T follicular helper cell (primary cell): ENCODE measurements at places on chromosomes 7 and 10.

DNA sequence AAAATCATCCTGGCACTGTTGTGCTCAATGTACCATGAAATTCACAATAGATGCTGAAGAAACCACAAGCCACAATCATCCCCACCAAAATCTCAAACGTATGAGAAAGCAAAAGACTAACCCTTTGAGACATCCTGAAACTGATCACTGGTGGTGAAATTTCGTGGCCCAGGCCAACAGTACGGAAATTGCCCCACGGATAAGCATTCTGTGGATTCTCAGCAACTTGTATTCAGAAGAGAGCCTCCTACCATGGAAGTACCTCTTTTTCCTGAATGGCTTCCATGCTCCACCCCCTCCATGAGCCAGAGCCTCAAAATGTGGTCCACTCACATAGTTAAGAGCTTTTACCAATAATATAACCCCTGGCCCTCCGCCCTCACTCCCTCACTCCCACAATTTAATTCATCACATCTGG, 163.9 kb upstream of the AUTS2 start:
- DNase-seq: no peak

- no peak for DNase-seq
These were observed 79.5 kb downstream of the SLC13A1 start for GRCh38 chr7:123120286-123120685.

DNA sequence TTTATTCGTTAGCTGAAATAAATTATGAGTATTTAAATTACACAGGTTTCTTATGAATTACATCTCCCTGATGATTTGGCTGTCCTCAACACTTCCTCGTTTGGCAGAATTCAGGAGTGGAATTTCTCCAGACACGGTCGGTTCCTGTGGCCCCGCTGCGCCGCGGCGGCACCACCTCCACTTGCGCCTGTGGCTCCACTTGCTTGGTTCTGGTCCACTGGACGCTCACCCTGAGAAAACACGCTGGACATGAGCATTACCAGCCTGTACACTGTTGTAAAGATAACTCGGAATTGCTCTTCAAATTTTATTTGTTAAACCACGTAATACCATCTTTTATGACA, 85.3 kb downstream of the ZNF33B start:
- no peak for DNase-seq

DNA sequence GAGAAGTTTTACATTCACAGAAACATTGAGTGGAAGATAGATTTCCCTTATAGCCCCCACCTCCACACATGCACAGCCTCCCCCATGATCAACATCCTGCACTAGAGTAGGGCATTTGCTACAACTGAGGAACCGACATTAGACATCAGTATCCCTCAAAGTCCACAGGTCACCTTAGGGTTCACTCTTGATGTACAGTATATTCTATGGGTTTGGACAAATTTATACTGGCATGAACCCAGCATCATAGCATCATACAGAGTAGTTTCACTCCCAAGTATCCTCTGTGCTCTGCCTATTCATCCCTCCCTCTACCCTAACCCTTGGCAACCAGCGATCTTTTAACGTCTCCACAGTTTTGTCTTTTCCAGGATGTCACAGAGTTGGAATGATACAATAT, 64.4 kb downstream of the VSTM4 start:
- DNase-seq: no peak

GRCh38 chr10:14128519-14128918, 202.2 kb downstream of the FRMD4A start:
- DNase-seq: no peak
